ENCODE measurements at places on chromosomes 4 and X.

DNA sequence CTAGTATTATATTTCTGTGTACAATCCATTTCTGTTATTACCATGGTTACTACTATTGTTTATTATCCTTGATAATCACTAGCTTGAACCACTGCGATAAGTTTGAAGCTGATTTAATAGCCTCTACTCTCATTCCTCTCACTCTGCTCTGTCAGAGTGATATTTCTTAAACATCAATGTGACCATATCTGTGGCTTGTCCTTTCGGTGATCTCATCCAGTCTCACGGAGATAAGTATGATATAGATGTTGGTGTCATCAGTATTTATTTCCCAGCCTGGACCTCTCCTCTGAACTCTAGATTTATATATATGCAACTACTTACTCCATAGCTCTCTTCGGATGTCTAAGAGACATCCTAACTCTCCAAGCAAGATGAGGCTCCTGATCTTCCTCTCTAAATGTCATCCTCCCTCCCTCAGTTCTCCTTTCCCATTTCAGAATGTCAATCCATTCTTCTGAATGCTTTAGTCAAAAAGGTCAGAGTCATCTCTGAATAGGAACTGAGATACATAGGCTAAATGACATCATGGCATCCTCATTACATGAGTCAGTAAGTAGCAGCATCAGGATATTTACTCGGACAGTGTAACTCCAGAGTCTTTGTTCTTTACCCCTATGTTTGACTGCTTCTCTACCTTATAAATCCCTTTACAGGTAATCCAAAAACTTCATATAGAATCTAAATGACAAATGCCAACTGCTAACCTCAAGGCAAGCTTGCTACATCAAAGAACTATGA lies 129.5 kb downstream of the PACRGL start:
- no peak for DNase-seq

- no peak for DNase-seq
Measured at GRCh38 chrX:18149454-18149853, 71.2 kb downstream of the BEND2 start.

- DNase-seq: no peak
Measured at GRCh38 chr4:72768364-72768763, 199.3 kb upstream of the ADAMTS3 start.

- DNase-seq: no peak
Measured at GRCh38 chr4:5710065-5710960, 688 bp upstream of the EVC start.

- no peak for DNase-seq
Measured at GRCh38 chrX:140608111-140608510, 101.4 kb upstream of the LINC00632 start.

DNA sequence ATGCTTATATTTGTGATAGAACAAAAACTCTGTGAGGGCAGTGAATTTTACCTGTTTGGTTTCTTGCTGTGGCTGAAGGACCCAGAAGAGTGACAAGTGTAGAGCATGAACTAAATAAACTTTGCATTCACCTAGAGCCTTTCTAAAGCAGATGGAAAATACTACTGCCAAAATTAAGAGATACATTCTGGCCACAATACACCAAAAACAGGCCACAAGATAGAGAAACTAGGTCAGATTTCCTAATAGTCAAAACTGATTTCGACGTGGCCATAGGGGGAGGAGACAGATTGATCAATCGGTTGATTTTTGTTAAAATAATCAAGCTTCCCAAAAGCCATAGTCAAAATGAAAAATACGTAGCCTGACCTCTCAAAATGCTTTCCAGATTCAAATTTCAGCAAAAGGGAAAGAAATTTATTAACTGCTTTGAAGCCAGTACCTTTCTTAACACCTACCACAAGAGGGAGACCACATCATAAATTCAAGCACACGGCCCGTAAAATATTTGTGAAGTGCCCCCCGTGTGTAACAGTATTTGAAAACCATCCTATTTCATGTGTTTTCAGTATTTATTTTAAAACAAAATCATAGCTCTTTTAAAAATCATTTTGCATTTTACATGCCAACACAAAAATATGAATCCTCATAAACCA lies 132.4 kb downstream of the CORIN start:
- no peak for DNase-seq
